NCI-H526 treated with DMSO at 0.1 percent for 48 hours (cell line): ENCODE measurements at places on chromosomes 3 and 15.

- DNase-seq: no peak
Measured at GRCh38 chr3:101677436-101678286, 729 bp upstream of the ZBTB11 start.

- no peak for DNase-seq
Measured at GRCh38 chr15:96344060-96344705, 13.7 kb downstream of the NR2F2 start.

- DNase-seq: no peak
Measured at GRCh38 chr15:71495398-71495780, 315.0 kb upstream of the NR2E3 start.

- no peak for DNase-seq
Measured at GRCh38 chr3:164351131-164351530, 727.2 kb downstream of the SI start.

- DNase-seq: no peak
Measured at GRCh38 chr15:39285663-39286062, 295.2 kb upstream of the THBS1 start.

GRCh38 chr15:38682861-38683260 lies 118.2 kb upstream of the RASGRP1 start:
- DNase-seq: no peak

GRCh38 chr3:121231872-121232271 lies 313.9 kb downstream of the POLQ start:
- DNase-seq: no peak

DNA sequence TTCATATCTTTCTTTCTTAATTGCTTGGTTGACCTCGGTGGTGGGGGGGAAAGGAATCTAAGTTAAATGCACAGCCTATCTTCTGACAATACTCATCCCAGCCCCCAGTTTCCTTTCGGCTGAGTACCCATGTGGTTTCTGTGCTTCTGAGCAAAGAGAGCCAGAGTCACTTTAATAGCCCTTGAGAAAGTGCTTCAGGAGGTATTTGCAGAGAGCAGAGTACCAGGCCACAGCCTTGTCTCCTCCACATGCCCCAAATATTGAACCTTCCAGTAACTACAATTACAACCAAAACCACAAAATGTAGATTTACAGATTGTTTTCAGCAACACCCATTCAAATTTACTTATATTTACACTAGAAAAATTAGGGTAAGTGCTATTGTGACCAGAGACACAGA lies 647.4 kb downstream of the NR2F2 start:
- no peak for DNase-seq

DNA sequence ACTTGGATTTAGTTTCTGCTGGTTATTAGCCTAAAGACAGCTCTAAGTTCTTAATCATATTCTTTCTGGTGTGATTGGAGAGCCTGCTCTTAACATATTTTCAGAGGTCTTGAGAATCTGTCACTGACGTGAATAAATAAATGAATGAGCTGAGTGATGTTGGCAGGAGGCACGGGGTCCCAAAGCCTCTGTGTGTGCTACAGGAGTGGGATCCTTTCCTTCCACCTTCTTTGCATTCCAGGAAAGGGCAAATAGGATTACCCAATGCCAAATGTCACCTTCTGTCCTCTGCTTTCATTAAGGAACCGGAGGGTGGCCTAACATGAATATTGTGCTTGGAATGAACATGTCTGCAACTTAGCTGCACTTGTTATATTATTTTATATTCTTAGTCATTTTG lies 53.1 kb downstream of the CD47 start:
- no peak for DNase-seq

GRCh38 chr3:114939920-114940319 lies 207.2 kb downstream of the ZBTB20 start:
- no peak for DNase-seq

DNA sequence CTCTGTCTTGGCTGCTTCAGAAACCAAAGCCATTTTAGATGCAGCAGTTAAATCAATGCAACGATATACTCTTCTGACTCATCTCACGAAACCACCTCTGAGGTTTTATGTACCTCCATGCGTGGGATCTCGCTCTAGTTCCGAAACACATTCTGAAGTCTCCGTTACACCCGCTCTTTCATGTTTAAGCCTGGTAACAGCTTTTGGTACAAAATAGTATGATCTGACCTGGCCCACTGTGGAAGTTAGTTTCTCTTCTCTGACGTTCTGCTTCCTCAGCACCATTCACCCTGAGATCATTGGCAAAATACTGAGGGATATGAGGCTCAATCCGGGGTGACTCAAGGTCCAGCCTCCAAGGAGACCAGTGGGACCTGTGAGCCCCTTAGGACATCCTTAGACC lies 121.9 kb downstream of the TMEM266 start:
- no peak for DNase-seq

GRCh38 chr3:185317674-185318073 lies 45.3 kb upstream of the MAP3K13 start:
- DNase-seq: no peak

GRCh38 chr3:63132461-63133250 lies 145.5 kb upstream of the SYNPR start:
- no peak for DNase-seq

DNA sequence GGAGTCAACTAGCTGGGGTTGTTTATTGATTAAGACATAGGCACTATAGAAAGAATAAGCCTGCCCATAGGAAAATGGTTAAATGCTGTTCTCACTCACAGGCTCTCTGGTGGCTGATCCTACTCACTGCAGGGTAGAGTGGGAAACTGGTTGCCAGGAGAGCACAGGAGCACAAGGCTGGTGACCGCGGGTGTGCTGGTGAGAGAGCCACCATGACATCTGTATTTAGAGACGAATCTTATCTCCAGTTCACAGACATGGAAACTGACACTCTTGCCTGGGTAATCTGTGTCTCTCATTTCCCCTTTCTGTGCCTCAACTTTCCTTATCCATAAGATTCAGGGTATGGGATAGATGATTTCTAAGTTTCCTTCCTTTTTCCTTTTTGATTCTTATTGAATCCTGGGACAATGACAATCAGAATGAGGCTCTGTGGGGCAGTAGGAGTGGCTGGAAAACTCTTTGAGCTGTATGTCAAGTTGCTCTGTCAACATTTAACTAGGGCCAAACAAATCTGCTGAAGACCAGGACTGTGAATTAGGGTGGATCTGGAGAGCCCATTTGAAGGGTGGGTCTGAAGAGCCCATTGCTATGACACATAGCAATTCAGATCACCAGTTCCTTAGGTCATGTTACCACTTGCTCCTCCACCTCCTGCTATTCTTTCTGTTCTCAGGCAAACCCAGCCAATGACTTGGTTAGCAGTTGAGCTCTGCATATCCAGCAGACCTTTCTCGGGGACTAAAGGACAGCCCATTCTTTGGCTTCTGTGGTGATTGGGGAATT lies 286.1 kb upstream of the TBL1XR1 start:
- no peak for DNase-seq

GRCh38 chr3:101262393-101263240 lies 57.8 kb downstream of the IMPG2 start:
- no peak for DNase-seq

GRCh38 chr3:194933465-194933864 lies 247.8 kb downstream of the FAM43A start:
- no peak for DNase-seq

GRCh38 chr3:42214565-42215283 lies 51.3 kb downstream of the CCK start:
- DNase-seq: no peak

GRCh38 chr3:47669026-47669749 lies 90.5 kb upstream of the CSPG5 start:
- no peak for DNase-seq

DNA sequence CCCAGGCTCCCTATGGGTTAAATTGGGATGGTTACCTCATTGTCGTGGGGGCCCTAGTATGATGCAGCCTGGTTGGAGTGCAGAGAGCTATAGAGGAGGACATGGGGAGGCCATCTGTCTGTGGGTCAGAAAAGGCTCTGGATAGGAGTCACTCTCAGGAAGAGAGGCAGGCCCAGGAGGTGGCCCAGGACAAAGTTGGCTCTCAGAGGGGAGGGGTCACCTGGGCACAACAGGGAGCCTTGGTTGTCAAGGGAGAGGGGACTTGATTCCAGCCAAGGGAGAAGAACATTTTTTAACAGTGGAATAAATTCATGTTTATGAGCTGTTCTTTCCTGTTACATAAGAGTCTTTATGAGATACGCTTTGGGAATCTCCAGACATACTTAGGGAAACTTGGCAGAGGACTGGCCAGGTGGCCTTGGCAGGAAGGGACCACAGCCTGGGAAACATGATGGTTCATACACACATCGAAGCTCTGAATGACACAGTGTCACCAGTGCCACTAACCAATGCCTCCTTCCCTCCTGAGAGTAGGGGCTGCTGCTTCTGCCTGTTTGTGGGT lies 27.5 kb upstream of the LCTL start:
- DNase-seq: no peak

DNA sequence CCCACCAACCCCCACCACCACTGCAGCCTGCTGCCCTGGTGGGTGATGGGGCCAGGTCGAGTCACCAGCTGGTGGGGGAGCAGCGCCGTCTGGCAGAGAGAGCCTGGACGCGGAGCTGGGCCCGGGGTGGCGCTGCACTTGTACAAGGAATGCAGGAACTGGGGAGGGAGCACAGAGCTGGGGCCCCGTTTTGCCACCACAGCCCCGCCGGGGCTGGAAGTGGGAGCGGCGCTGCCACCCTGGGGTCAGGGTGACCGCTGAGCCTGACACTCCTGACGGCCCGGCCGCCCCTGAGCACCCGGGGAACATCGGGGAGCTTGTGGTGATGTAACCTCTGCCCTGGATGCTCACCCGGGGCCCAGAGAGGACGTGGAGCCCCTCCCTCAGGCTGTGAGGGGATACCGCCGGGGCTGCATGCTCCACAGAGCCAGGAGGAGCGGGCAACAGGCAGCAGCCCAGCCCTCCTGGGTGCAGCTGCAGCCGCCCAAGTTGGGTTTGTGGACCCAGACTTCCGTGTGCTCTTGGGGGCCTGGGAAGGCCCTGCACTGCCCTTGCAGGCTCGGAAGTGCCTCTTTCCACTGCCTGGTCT lies 32.6 kb upstream of the IREB2 start:
- no peak for DNase-seq

GRCh38 chr15:68806220-68807060 lies 14.3 kb downstream of the ANP32A start:
- no peak for DNase-seq

- no peak for DNase-seq
Measured at GRCh38 chr3:60841355-60841754, 409.9 kb downstream of the FHIT start.

DNA sequence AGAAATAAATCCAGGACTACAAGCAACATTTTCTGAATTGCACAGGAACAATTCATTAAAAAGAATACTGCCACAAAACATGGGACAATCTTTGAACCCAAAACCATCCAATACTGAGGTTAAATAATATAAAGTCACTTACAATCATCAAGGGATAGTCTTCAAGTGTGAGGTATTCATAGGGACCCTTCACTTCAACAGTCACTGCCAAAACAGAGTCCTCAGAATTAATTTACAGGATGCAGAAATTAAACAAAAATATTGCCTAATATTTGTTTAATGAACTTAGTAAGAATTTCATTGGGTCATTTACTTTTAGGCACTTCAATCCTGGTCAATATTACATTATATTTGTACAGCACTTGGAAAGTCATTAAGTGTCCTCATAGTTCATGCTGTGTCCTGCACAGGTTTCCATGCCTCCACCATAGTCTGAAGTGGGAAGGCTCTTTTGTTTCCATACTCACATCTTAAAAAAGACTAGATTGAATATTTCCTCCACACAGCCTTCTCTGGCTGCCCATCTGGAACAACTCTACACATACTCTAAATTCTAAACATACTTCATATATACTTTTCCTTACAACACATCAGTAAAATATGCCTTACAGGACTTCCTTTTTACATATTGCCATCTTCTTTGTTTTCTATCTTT lies 31.6 kb upstream of the VPS39 start:
- DNase-seq: no peak

DNA sequence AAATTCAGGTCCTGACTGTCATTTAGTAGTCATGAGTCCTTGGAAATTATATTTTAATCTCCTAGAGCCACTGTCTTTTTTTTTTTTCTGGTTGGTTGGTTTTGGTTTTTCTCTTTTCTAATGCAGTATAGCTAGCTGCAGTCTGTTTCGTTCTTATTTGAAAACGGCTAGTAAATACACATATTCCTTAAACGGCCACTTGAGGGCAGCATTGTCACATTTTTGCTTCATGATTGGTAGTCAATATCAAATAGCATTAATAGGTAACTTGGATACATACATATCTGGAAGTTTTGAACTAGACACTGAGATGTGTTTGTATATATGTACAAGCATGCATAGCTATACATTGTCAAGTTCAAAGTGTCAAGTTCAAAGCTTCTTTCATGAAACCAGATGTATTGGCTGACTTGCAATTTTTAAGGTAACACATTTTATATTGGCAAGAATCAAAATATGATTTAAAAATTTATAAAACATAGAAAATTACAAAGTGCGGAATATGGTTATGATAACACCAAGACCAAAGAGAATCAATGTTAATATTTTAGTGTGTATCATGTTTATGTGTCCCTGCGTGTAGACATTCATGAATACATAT lies 22.5 kb downstream of the GABRA5 start:
- DNase-seq: peak; percentile 56

DNA sequence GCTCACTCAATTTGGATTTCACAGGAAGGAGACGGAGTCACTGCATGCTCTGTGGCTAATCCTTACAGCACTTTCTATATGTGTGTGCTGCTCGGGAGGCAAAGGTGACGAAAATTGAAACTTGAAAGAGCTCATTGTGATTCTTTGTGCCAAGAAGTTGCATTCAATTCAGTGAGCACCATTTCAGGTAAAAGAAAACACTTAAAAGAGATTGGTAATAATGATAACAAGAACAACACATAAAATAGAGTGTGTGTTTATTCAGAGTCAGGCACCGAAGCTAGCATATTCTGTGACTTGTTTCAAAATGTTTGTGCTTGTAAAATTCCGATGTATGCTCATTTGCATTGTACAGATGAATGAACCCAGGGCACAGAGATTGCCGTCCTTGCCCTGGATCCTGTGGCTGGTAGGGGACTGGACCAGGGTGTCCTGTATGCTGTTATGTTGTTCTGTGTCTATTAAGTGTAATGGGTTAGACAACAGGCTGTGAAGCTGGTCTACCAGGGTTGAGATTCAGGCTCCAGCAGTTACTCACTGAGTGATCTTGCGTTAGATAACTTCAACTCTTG lies 193.3 kb upstream of the PROK2 start:
- DNase-seq: peak; percentile 7

GRCh38 chr3:126166009-126166408 lies 14.4 kb downstream of the ALDH1L1 start:
- DNase-seq: no peak

GRCh38 chr3:87509401-87509800 lies 233.0 kb upstream of the POU1F1 start:
- DNase-seq: no peak

- no peak for DNase-seq
Measured at GRCh38 chr15:66053991-66054390, 184.7 kb downstream of the RAB11A start.

- DNase-seq: no peak
Measured at GRCh38 chr3:123759311-123759710, 124.8 kb downstream of the MYLK start.

- no peak for DNase-seq
Measured at GRCh38 chr3:171113716-171114115, 87.2 kb upstream of the SLC2A2 start.

- peak; percentile 47 for DNase-seq
Measured at GRCh38 chr15:48823237-48823636, 12.4 kb upstream of the CEP152 start.
